AG04450 (cell line): ENCODE measurements at places on chromosomes 1 and 21.

GRCh38 chr21:15774590-15774989, 44.8 kb downstream of the USP25 start:
- DNase-seq, result no peak

- DNase-seq, result no peak
Observed at GRCh38 chr1:205914730-205915129, 28.5 kb downstream of the SLC26A9 start.

GRCh38 chr1:225318706-225319575, 108.9 kb downstream of the LBR start:
- DNase-seq, result no peak

GRCh38 chr1:2302292-2302925, 74.3 kb downstream of the SKI start:
- DNase-seq, result no peak

- DNase-seq, result no peak
Observed at GRCh38 chr1:213715182-213715581, 272.6 kb upstream of the PROX1 start.
